ENCODE measurements at places on chromosomes 7 and 10.

GRCh38 chr10:102643336-102644065 lies 778 bp upstream of the TRIM8 start:
- peak; percentile 31 for DNase-seq

- DNase-seq: no peak
Observed at GRCh38 chr7:15306296-15306695, 255.5 kb downstream of the AGMO start.

DNA sequence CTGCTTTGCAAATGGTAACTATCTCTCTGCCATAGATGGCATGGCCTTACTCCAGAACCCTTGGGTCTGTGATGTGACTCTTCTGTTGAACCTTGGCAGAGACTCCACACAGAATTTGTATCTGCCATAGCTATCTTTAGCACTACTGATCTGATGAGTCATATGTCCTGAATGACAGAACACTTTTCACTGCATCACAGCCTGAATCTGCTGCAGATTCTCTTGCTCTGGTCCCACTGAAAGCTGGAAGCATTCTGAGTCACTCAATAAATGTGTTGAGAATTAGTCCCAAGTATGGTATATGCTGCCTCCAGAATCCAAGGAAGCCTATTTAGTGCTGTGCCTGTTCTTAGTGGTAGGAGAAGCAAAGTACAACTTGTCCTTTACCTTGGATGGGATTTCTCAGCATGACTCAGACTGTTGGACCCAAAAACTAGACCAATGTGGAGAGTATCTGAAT lies 39.5 kb upstream of the ANKRD1 start:
- no peak for DNase-seq

GRCh38 chr7:47400741-47401206 lies 181.1 kb downstream of the TNS3 start:
- no peak for DNase-seq

DNA sequence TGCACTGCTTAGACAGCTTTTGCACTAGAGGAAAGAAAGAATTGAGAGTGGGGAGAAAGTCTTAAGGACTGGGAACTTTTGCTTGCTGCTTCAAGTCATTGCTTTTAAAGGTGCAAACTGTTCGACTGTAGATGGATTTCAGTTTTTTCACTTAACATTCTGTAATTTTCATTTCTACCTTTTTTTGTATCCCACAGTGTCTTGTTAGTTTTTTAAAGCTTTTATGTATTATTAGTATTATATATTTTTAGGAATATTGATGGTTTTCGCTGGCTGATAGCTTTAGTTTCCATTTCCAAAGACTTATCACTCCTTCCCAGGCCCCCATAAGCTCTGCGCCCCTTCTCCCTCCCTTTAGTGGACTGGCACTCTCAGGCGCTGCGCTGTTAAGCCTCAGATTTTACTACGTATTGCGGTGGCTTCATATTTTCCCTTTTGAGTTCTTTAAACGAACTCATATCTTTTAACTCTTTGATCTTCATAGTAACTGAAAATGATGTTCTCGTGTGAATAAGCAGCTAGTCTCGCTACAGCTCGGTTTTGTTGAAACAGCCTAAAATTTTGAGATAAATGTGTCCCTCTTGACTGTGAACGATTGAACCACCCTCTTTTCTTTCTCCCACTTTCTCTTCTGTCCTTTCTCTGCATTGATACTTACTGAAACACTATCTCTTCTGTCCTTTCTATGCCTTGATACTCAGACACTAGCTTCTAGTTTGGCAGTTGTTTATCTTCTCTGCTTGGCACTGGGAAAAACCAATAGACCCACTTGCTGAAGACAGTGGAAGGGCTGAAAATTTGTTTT lies 2.5 kb upstream of the ETV1 start:
- no peak for DNase-seq

GRCh38 chr10:73906524-73907447 lies 4.1 kb upstream of the PLAU start:
- DNase-seq: peak; percentile 19

DNA sequence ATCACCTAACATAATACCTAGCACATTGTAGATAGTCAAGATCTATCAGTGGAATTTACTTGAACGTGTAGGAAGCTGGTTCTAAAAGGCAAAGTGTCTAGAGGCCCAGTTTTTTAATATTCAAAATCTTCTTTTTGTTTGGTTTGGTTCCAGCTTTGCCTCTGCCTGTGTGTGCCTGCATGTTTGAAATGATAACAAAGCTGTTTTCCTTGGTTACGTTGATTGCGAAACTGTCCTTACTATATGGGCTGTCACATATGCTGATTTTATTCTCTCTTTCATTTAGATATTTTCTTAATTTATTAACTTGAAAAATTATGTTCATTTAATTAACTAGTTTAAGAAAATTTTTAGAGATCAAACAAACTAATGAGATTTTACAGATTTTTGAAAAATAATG lies 237.3 kb downstream of the SEMA3A start:
- DNase-seq: no peak

- no peak for DNase-seq
Observed at GRCh38 chr10:1564791-1565190, 172.5 kb downstream of the ADARB2 start.

- DNase-seq: no peak
Observed at GRCh38 chr7:51280156-51280555, 36.5 kb downstream of the COBL start.

- no peak for DNase-seq
Observed at GRCh38 chr10:86389441-86390193, 23.0 kb upstream of the GRID1 start.

- no peak for DNase-seq
Observed at GRCh38 chr10:58644311-58644710, 131.6 kb downstream of the BICC1 start.

DNA sequence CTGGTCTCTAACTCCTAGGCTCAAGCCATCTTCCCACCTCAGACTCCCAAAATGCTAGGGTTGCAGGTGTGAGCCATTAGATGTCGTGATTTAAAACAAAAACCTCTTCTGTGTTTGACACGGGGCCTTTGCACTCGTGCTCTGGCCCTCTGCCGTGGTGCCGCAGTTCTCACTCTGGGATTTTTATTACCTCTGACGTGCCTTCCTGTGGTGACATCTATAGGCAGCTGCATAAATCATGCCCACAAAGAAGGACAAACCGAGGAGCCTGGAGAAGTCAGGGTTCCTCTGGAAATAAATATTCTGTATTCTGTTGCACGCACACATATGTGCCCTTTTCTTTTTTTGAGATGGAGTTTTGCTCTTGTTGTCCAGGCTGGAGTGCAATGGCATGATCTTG lies 25.9 kb upstream of the OCM start:
- DNase-seq: no peak

DNA sequence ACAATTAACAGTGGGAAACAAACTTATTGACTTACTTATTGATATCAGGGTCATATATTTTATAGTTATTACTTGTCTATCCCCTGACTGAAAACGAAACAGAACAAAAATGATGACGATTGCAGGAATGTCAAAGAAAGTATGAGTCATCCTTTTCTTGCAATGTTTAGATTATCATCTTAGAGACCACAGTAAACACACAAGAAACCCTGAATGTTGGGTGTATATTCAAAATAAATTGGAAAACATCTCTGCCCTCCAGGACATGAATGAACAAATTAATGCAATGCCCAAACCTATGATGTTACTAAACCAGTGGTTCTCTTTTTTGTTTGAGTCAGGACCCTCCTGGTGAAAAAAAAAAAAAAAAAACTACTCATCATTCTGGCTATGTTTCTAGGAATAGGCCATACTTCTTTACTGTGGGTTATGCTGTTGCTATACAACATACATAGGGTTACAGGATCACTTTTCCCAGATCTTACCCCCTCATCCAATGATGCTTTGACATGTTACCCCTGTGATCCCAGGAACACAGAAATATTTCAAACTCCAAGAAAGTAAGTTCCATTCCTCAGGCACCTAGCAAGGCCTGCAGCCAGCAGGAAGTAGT lies 623.4 kb upstream of the IGFBP3 start:
- DNase-seq: no peak

- DNase-seq: no peak
Observed at GRCh38 chr10:77253147-77253545, 384.5 kb downstream of the KCNMA1 start.

- no peak for DNase-seq
Observed at GRCh38 chr7:115747174-115747573, 283.4 kb downstream of the TFEC start.

- peak; percentile 61 for DNase-seq
Observed at GRCh38 chr7:130010689-130011412, 40.3 kb downstream of the ZC3HC1 start.

- DNase-seq: no peak
Observed at GRCh38 chr10:63573068-63573697, 52.0 kb downstream of the REEP3 start.
